ENCODE measurements at places on chromosomes 11 and 22.
A peak's percentile ranks its signal among the peaks of the same experiment; 100 is the strongest.

- peak overlapping the region; percentile 86 for H3K27ac ChIP-seq
- H3K4me1 ChIP-seq, result peaks cover 19% of the 10 kb centered on the region
- no peaks in the 10 kb centered on the region for H3K36me3 ChIP-seq
- H3K27me3 ChIP-seq, result no peaks in the 10 kb centered on the region
Measured at GRCh38 chr11:133957900-133958299, 1.1 kb upstream of the IGSF9B start.

GRCh38 chr11:115185507-115185906 lies 318.7 kb downstream of the CADM1 start:
- DNase-seq, result no peak
- no peak overlapping the region for H3K27ac ChIP-seq
- H3K4me3 ChIP-seq, result no peak overlapping the region
- no peaks in the 10 kb centered on the region for H3K36me3 ChIP-seq

GRCh38 chr11:13208921-13209320 lies 68.7 kb upstream of the BMAL1 start:
- peaks cover 26% of the 10 kb centered on the region for H3K4me1 ChIP-seq
- DNase-seq, result no peak
- H3K4me3 ChIP-seq, result no peak overlapping the region
- H3K27me3 ChIP-seq, result no peaks in the 10 kb centered on the region

DNA sequence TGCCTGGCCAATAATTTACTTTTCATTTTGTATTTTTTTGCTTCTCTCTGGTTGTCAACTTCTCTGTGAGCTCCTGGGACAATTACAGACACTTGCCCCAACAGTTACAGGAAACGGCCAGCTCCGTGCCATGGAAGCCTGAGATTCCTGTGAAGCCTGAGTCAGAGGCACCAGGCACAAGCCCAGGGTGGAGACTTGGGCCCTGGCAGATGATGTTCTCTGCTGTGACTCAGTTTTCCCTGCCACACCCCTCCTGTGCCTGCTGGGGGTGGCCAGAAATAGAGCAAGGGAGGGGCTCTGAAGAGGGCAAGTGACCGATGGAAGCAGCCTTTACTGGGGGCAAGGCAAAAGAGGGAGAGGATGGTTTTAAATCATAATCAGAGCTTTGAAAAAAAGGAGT lies 4.9 kb downstream of the ATP5MGL start:
- H3K4me3 ChIP-seq, result no peak overlapping the region
- no peak for DNase-seq
- no peaks in the 10 kb centered on the region for H3K27me3 ChIP-seq
- H3K27ac ChIP-seq, result peak overlapping the region; percentile 94

DNA sequence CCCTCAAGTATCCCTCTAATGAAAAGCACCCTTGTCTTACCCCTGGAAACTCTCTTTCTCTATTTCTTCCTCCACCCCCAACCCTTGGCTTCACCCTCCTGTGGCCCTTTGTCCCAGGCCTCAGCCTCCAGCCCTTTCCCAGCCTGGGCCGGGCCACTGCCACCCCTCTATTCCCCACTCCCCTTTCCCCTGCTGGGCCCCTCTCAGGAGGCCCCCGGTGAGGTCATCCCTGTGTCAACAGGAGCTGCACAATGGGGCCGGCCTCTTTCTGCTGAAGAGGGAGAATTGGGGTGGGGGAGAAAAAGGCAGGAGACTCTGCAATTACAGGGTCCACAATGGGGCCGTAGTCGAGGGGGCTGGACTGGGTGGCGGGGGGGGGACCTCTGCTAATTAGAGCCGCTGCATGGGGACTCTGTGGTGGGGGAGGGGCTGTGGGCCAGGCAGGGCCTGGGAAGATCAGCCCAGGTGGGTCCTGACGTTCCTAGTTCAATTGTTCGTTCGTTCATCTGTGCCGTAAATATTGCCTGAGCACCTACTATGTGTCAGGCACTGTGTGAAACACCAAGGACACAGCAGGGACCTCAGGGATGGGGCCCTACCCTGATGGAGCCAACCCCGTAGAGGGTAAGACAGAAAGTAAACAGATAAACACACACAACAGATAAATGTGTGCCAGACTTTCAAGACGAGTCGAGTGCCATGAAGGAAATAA lies 18.5 kb upstream of the MPPED1 start:
- H3K27me3 ChIP-seq, result no peaks in the 10 kb centered on the region
- no peaks in the 10 kb centered on the region for H3K36me3 ChIP-seq
- H3K4me3 ChIP-seq, result no peak overlapping the region
- no peak overlapping the region for H3K27ac ChIP-seq

DNA sequence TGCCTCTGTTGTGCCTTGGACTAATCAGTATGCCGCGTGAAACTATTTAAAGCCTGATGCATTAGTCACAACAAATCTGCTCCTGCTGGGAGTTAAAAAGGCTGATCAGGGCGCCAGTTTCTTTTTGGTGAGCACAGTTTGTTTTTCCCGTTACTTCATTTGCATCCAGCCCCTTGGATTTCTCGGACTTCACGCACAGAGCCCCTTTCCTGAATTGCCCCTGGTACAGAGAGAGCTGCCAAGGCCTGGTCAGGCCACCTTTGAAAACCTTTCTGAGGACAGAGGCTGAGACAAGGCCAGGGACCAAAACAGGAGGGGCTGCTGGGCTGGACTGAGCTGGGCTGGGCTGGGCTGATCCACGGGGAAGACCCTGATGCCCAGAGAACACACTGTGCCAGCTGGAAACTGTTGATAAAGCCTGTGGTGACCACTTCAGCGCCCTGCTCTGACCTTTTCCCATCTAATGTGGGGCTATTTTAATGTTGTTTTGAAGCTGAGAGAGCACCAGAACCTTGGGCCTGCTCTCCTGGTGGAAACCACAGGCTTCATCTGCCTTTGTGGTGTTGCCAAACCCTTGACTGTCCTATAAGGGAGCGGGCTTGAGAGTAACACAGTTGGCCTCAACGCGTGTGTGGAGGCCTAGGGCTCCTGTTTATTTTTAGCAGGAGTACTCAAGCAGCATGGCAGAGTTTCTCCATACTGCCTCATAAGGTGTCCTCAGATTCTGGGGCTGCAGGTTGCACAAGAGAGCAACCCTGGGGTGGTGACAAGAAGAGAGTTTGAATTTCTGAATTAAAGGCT lies 44.2 kb downstream of the NAV2 start:
- peaks cover 5% of the 10 kb centered on the region for H3K4me1 ChIP-seq
- H3K4me3 ChIP-seq, result no peak overlapping the region
- H3K36me3 ChIP-seq, result no peaks in the 10 kb centered on the region
- no peaks in the 10 kb centered on the region for H3K27me3 ChIP-seq
- H3K27ac ChIP-seq, result peak overlapping the region; percentile 63
- DNase-seq, result no peak

GRCh38 chr11:119352857-119353260 lies 6.4 kb upstream of the MFRP start:
- no peak overlapping the region for H3K4me3 ChIP-seq
- H3K27ac ChIP-seq, result peak overlapping the region; percentile 48
- H3K27me3 ChIP-seq, result no peaks in the 10 kb centered on the region
- DNase-seq, result no peak

GRCh38 chr11:114183044-114183511 lies 113.1 kb upstream of the NNMT start:
- H3K27ac ChIP-seq, result peak overlapping the region; percentile 84
- DNase-seq, result no peak
- no peak overlapping the region for H3K4me3 ChIP-seq
- peaks cover 89% of the 10 kb centered on the region for H3K4me1 ChIP-seq
- peaks cover 30% of the 10 kb centered on the region for H3K36me3 ChIP-seq

- peaks cover 11% of the 10 kb centered on the region for H3K4me1 ChIP-seq
- no peak for DNase-seq
- H3K4me3 ChIP-seq, result peak overlapping the region; percentile 51
- no peaks in the 10 kb centered on the region for H3K36me3 ChIP-seq
Measured at GRCh38 chr11:112962579-112963367, 1.6 kb downstream of the NCAM1 start.

- H3K27ac ChIP-seq, result no peak overlapping the region
- no peak overlapping the region for H3K4me3 ChIP-seq
- peaks cover 15% of the 10 kb centered on the region for H3K27me3 ChIP-seq
- no peaks in the 10 kb centered on the region for H3K36me3 ChIP-seq
- peaks cover 18% of the 10 kb centered on the region for H3K4me1 ChIP-seq
Measured at GRCh38 chr11:35390737-35391682, 28.3 kb downstream of the SLC1A2 start.

DNA sequence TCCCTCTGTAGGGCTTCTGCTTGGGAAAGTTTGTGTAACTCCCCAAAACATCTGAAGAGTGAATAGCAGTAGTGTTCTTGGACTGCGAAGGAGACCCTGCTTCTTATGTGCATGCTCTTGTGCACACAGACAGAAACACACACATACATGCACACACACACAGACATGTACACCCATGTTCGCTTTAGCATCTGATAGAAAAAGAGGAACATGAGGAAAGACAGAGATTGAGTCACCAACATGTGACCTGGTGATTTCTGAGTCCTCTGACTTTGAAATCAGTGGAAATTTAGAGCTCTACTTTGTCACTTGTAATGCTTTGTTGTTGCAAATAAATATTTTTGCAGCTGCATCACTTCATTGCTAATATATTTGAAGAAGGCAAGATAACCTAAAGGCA lies 23.8 kb downstream of the CD44 start:
- no peak for DNase-seq
- peaks cover 98% of the 10 kb centered on the region for H3K4me1 ChIP-seq
- peak overlapping the region; percentile 62 for H3K27ac ChIP-seq
- H3K4me3 ChIP-seq, result no peak overlapping the region
- peaks cover 4% of the 10 kb centered on the region for H3K36me3 ChIP-seq
- no peaks in the 10 kb centered on the region for H3K27me3 ChIP-seq

- no peak overlapping the region for H3K27ac ChIP-seq
- H3K4me3 ChIP-seq, result peak overlapping the region; percentile 67
- H3K36me3 ChIP-seq, result no peaks in the 10 kb centered on the region
- DNase-seq, result no peak
- H3K4me1 ChIP-seq, result no peaks in the 10 kb centered on the region
Measured at GRCh38 chr11:14359501-14360031, 583 bp upstream of the RRAS2 start.

DNA sequence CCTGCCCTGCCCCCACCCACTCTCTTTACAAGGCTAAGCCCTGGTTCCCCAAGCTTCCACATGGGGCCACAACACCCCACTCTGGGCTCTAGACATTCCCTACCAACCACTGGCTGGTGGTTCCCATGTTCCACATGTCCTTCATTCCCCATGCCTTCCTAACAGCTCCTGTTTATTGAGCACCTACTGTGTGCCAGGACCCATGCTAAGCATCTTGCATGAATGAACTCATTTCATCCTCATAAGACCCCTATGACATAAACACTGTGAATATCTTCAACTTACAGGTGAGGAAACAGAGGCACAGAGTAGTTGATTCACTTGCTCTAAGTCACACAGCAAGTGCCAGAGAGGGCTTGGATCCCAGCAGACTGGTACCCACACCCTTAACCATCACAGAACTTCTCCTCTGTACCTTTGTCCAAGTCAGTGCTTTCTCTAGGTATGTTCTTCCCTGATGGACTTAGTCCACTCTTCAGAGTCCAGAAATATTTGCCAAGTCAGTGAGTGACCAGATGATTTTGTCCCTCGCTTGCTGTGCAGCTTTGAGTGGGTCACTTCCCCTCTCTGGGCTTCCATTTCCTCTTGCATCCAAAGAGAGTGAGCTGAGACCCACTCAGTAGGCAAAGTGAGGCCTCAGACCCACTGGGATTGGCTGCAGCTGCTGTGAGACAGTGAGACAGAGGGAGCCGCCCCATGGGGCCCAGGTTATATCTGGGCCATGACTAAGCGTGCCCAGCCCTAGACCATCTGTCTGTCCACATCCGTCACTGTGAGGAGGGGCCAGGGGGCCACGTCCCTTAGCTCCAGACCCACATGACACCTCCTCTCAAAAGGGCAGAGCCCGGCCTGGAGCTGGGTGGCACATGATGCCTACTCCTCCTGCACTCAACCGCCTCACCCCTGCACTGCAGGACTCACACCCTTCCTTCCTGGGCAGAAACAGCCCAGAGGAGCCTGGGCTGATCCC lies 132.4 kb downstream of the MN1 start:
- peaks cover 9% of the 10 kb centered on the region for H3K4me1 ChIP-seq
- H3K4me3 ChIP-seq, result no peak overlapping the region
- no peaks in the 10 kb centered on the region for H3K27me3 ChIP-seq
- no peaks in the 10 kb centered on the region for H3K36me3 ChIP-seq

DNA sequence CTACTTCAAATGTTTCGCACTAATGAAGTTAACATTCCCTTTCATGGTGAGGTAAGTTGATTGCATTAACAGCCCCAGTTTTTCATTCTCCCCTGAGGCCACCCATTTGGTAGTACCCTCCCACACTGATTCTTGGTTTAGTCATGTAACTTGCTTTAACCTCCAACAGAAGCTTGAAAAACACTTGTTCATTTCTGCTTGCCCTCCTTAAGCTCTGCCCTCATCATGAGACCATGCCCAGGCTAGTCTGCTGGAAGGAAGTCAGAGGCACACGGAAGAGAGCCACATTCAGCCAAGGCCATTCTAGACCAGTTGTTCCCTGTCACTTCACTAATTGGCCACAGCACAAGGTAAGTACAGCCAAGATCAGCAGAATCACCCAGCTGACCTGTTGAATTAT lies 50.7 kb upstream of the CD44 start:
- no peaks in the 10 kb centered on the region for H3K36me3 ChIP-seq
- H3K27ac ChIP-seq, result peak overlapping the region; percentile 77
- no peak overlapping the region for H3K4me3 ChIP-seq
- peaks cover 33% of the 10 kb centered on the region for H3K4me1 ChIP-seq
- no peaks in the 10 kb centered on the region for H3K27me3 ChIP-seq
- DNase-seq, result no peak

- no peaks in the 10 kb centered on the region for H3K27me3 ChIP-seq
Measured at GRCh38 chr11:102551169-102551781, 20.7 kb upstream of the MMP7 start.

- H3K4me3 ChIP-seq, result no peak overlapping the region
- H3K36me3 ChIP-seq, result no peaks in the 10 kb centered on the region
- no peak for DNase-seq
- H3K27me3 ChIP-seq, result no peaks in the 10 kb centered on the region
Measured at GRCh38 chr11:10943968-10944367, 86.1 kb upstream of the ZBED5 start.

GRCh38 chr11:58562375-58562800 lies 13.3 kb downstream of the LPXN start:
- H3K4me3 ChIP-seq, result no peak overlapping the region
- H3K27ac ChIP-seq, result no peak overlapping the region
- H3K27me3 ChIP-seq, result no peaks in the 10 kb centered on the region

GRCh38 chr11:15430381-15430780 lies 315.7 kb downstream of the INSC start:
- H3K4me3 ChIP-seq, result no peak overlapping the region
- H3K36me3 ChIP-seq, result no peaks in the 10 kb centered on the region
- H3K4me1 ChIP-seq, result no peaks in the 10 kb centered on the region

- no peaks in the 10 kb centered on the region for H3K36me3 ChIP-seq
- DNase-seq, result no peak
- no peaks in the 10 kb centered on the region for H3K4me1 ChIP-seq
- H3K4me3 ChIP-seq, result no peak overlapping the region
- H3K27ac ChIP-seq, result no peak overlapping the region
Measured at GRCh38 chr11:19445771-19446170, 205.0 kb upstream of the E2F8 start.

- DNase-seq, result no peak
- H3K4me1 ChIP-seq, result peaks cover 10% of the 10 kb centered on the region
- no peaks in the 10 kb centered on the region for H3K36me3 ChIP-seq
Measured at GRCh38 chr11:74446532-74446938, 20.8 kb downstream of the KCNE3 start.

- H3K36me3 ChIP-seq, result no peaks in the 10 kb centered on the region
- H3K4me1 ChIP-seq, result no peaks in the 10 kb centered on the region
- H3K27ac ChIP-seq, result no peak overlapping the region
- H3K4me3 ChIP-seq, result no peak overlapping the region
- H3K27me3 ChIP-seq, result no peaks in the 10 kb centered on the region
Measured at GRCh38 chr11:70788248-70789022, 390.1 kb downstream of the CTTN start.
